Omental fat pad (tissue), 4 donors: ENCODE measurements at places on chromosomes 4 and X. TPM values are rescaled to one million over a fixed set of nuclear protein-coding genes. Genes with fewer than 3 reads are reported as not detected.

- DNase-seq = no peak
Measured at GRCh38 chrX:6386837-6387236, 148.1 kb downstream of the VCX3A start.

DNA sequence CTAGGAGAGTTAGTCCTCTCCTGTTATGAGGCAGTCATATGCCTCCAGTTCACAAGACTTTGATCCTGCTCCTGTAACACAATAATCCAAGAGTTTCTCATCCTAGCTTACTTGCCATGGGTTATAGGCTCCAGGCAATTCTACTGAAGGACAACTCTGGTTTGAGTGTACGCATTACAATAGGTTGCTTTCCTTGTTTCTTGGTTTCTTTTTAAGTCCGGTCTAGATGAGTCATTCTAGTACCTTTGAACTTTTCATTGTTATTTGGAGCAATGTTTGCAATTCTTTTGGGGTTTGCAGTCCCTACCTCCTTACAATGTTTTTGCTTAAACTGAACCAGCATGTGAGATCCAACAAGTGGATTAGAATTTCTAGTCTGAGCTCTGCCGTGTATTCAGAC lies 109.1 kb downstream of the ANAPC4 start:
- no peak for DNase-seq

GRCh38 chrX:130885996-130886395 lies 17.0 kb downstream of the ENOX2 start:
- no peak for DNase-seq

The MGARP gene
- total RNA-seq = 0.63 TPM

GRCh38 chrX:30905321-30905720 lies 16.3 kb upstream of the TAB3 start:
- DNase-seq = no peak

The MYOZ2 gene
- total RNA-seq = not detected

The TMEM154 gene
- total RNA-seq = 2.0 TPM

- DNase-seq = no peak
Measured at GRCh38 chr4:141153751-141154510, 20.7 kb upstream of the RNF150 start.

The NALF2 gene
- total RNA-seq = 0.19 TPM

DNA sequence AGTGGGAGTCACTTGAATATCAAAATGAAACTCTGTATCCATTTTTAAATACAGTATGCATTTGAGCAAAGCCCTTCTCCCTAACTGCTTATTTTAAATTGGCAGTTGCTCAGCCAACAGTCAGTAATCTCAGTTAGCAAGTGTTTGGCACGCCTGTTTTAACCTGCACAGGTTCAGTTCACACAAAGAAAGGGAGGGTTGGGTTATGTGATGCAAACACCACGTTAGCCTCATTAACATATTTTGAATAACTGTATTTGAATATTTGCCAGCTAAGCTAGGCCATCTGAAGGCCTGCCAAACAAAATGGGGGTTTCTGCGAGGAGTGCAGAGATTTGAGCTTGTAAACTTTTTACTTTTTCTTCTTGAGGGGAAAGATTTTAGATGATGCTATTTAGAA lies 19.8 kb downstream of the GAB1 start:
- DNase-seq = no peak

- DNase-seq = no peak
Measured at GRCh38 chr4:15414551-15415091, 13.2 kb upstream of the C1QTNF7 start.

The FAM53A gene
- 10.9 TPM for total RNA-seq

The SAT1 gene
- 2,799 TPM for total RNA-seq

- no peak for DNase-seq
Measured at GRCh38 chr4:98352396-98352795, 91.2 kb downstream of the RAP1GDS1 start.

The RRH gene
- 0.31 TPM for total RNA-seq

GRCh38 chr4:14431155-14432134 lies 570.8 kb upstream of the CPEB2 start:
- no peak for DNase-seq

The IGFBP7 gene
- 529 TPM for total RNA-seq

The RBM46 gene
- not detected for total RNA-seq

- DNase-seq = no peak
Measured at GRCh38 chr4:143189528-143189927, 4.8 kb downstream of the USP38 start.

GRCh38 chr4:155807021-155807420 lies 48.2 kb downstream of the GUCY1B1 start:
- DNase-seq = no peak

The PRSS12 gene
- 0.24 TPM for total RNA-seq

The ATP1B4 gene
- not detected for total RNA-seq

The RIBC1 gene
- not detected for total RNA-seq

DNA sequence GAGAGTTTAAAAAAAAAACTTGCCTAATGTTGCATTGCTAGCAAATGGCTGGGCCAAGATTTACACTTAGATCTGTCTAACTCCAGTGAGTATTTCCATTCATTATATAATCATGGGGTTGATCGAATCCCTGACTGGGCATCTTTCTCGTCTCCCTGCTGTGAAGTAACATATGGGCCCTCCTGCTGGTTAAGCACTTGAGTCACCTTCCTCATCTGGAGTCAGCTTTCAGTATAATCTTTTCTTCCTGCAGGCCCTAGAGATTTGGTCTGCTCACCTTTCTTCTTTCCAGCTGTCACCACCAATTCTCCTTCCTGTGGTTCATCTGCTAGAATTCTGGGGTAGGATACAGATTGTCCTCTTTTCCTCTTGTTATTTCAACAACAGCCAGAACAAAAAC lies 41.6 kb downstream of the TIGD2 start:
- no peak for DNase-seq

GRCh38 chrX:31606771-31607170 lies 534.9 kb upstream of the FTHL17 start:
- DNase-seq = no peak

- DNase-seq = no peak
Measured at GRCh38 chr4:176945334-176945733, 152.6 kb upstream of the VEGFC start.

The GPR173 gene
- total RNA-seq = 1.9 TPM

DNA sequence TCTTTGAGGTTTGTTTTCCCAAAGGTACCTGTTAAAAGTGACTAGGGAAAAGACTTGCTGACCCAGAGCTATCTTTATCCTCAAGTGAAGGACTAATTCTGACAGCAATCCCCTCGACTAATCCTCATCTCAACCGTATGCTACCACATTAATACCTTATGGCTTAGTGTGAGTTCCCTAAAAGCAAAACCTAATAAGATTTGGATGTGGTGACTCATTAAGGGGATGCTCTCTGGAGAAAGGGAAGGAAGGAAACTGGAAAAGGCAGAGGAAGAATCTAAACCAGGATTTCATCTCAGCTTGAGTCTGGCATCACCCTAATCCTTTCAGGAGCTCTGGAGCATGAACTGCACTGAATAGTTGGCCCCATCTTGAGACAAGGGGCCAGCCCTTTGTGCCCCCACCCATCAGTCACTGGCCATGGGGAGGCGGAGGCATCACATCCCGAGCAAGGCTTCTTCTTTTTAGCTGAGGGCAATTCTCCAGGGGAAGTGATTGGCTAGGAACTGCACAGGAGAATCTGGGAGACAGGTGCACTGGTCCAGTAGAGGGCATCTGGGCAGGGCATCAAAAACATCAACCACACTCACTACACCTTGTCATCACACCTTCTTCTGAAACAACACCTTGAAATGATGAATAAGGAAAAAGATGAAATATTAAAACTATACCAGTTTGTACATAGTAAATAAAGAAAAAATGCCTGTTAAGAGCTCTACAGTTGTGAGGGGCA lies 6.9 kb upstream of the BBS7 start:
- no peak for DNase-seq

DNA sequence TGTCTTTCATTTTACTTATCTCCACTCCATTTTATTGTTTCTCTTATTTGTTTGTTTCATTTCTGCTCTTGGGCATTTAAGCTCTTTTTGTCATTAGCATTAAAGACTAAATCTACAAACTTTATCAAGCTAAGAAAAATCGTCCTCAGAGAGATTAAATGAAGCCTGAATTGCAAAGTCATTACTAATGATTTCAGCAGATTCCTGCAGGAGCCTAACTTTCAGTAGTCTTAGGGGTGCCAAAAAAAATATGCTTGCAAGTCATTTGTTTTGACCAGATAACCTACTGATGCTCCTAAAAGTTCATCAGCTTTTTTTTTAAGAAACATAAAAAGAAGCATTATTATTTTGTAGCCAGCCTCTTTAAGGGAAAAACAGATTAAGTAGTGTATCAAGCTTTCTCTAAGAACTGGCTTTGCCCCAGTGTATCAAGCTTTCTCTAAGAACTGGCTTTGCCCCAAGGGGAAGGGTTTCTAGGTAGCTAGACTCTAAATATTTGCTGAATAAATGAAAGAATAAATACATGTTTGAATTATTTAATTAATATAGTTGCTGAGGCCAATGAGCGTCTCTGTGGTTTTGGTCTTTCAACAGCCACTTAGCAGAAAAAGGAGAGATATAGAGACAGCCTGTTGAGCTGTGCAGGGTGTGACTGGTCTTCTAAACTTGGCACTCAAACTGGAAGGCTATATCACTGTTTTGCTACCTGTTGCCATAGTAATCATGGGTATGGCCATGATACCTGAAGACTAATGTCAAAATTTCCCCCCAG lies 174.2 kb downstream of the BTC start:
- DNase-seq = no peak

DNA sequence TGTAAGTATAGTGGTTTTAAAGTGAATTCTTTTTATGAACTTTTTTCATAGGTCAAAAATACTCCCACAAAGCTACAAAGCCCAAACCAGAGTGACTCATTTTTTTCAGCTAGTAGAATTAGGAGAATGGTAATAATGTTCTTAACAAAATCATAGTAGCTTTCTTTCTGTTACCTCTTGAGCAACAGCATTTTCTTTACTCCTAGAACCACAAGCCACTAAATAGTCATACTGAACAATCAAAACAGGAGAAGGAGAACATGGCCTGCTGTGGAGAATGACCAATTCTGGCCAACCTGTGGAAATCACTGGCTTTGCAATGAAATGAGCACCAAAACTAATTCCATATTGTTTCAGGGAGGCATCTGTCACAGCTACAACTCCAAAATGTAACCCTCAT lies 112.9 kb downstream of the AMMECR1 start:
- DNase-seq = no peak

DNA sequence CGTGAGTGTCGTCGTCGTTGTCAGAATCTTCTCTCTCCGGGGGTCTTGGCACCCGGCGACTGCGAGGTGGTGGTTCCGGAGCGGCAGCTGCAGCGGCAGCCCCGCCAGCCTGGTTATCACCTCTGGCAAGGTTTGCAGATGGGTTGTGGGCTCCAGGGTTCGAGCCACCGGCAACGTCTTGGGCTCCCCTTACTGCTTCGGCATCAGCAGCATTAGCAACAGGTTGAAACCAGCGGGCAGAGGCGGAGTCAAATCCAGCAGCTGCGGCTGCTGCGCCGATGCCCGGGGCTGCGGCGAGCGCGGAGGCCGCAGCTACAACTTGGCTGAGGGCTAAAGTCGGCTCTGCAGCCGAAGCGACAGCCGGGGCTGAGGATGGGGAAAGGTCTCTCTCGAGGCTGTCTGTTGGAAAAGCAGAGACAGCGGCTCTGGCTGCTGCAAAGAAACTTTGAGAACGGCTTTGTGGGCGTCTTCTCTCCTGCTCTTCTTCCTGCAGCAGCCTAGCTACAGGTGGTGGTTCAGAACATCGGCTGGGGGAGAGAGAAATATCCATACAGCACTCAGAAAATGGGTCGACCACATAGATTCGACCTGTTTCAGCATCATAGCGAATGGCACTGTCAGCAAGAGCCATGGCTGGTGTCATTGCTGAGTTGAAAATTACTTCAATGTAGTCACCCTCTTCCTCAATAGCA lies 3.6 kb downstream of the IRS4 start:
- DNase-seq = no peak

The ARX gene
- not detected for total RNA-seq

DNA sequence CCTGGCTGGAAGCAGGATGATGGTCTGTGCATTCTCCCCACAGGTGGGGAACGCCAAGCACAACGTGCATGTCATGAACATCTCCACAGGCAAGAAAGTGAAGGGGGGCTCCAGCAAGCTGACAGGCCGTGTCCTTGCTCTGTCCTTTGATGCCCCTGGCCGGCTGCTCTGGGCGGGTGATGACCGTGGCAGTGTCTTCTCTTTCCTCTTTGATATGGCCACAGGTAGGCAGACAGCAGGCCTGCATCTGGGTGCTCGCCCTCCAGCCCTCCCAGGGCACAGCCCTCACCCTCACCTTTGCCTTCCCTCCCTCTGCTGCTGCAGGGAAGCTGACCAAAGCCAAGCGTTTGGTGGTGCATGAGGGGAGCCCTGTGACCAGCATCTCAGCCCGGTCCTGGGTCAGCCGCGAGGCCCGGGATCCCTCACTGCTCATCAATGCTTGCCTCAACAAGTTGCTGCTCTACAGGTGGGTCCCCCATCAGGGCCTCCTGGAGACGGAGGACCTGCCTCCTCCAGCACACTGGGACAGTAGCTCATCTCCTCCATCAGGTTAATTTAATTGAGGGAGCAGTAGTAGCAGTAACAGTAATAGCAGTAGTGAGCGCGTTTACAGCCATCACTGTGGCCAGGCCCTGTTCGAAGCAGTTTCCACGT lies 4.6 kb downstream of the WDR13 start:
- no peak for DNase-seq

DNA sequence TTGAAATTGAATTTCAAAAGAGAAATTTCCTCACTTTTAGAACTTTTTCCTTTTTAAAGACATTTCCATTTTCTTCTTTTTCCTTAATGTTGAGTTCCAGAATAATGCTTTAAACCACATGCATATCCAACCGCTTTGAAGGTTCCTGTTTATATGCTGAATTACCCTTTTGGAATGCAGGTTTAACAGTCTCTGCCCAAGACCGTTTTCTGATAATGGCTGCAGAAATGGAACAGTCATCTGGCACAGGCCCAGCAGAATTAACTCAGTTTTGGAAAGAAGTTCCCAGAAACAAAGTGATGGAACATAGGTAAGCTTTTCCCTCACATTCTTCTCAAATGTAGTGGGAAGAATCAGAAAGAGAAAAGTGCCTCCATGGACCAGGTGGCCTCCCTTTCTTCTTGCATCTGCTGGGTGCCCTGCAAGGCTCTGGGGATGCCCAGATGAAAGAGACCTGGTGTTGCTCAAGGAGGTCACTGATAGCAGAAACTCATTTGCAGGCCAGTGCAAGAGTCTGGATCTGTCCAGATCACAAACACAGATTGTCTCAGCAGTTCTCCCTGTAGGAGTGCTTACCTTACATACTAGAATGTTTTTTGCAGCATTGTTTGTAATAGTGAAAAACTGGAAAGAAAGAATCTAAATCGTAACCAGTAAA lies 42.9 kb downstream of the MOSPD2 start:
- DNase-seq = no peak
